ENCODE measurements at places on chromosomes 13 and 19.
A peak's percentile ranks its signal among the peaks of the same experiment; 100 is the strongest.

DNA sequence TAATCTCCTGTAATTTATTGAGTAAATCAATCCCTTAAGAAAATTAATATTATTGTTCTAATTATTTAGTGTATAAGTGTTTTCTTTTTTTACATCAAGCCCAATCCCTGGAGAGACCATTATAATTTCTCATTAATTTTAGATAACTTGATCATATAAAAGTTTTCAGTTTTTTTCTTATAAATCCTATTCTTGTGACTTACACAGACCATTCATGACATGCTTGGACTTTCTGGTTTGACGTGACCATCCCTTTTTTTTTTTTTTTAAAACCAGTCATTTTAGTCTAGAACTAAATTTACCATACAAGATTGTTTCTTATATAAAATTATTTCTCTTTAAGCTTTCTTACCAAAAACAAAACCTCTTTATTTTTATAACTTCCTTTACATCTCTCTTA lies 5.4 kb upstream of the MTRF1 start:
- no peak for DNase-seq

DNA sequence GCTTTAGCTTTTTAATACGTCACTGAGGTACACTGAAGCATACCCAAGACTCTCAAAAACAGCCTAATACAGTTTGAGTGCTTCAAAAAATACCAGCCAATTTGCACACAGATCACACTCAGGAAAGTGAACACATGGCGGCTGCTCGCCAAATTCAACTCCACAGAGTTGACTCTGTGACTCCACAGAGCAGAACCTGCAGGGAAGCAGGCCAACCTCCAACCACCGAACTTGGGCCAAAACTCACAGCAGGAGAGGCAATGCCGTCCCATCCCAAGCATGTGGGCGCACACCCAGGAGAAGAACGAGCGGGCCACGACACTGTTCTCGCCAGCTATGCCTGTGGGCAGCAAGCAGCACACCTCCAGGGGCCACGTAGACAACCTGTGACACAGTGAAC lies 21.1 kb downstream of the ELL start:
- no peak for DNase-seq

DNA sequence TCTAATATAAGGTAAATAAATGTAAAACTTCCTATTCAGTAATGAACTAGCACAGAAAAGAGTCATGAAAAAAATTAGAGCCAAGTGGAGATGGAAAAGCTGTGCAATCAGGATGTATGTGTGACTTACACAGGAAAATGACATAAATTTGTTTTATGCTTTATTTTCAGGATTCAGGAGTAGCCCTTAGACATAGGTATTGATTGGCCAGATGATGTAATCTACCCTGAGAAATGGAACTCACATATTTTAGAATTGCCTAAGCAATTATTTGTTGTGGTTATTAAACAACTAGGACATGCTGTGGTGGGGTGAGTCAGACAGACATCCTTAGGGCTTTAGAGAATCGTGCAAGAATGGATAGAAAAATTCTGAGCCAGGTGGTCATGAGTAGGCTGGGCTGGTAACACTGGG lies 110.6 kb downstream of the PCDH9 start:
- DNase-seq: no peak

DNA sequence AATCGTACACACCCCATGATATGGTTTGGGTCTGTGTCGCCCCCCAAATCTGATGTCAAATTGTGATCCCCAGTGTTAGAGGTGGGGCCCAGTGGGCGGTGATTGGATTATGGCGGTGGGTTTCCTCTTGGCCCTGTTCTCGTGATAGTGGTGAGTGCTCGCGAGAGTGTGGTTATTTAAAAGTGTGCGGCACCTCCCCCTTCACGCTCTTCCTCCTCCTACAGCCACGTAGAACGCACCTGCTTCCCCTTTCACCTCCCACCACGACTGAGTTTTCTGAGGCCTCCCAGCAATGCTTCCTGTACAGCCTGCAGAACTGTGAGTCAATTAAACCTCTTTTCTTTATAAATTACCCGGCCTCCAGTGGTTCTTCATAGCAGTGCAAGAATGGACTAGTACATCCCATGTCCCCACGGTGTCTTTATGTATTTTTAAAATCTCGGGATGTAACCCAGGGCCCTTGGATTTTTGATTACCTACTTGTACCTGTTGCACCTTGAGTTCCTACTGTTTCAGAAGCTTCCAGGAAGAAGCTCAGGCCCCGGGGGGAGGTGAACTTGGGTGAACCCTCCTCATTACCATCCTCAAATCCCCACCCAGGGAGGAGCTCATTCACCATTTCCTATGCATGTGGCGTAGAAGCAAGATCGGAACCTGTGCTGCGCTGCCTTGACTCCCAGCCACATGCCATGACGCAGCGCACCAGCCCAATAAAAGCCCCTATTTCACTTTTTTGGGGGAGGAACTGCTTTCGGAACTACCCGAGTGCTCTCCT lies 52.4 kb downstream of the TEX29 start:
- DNase-seq: no peak

GRCh38 chr13:33334831-33335230 lies 49.3 kb upstream of the STARD13 start:
- no peak for DNase-seq

DNA sequence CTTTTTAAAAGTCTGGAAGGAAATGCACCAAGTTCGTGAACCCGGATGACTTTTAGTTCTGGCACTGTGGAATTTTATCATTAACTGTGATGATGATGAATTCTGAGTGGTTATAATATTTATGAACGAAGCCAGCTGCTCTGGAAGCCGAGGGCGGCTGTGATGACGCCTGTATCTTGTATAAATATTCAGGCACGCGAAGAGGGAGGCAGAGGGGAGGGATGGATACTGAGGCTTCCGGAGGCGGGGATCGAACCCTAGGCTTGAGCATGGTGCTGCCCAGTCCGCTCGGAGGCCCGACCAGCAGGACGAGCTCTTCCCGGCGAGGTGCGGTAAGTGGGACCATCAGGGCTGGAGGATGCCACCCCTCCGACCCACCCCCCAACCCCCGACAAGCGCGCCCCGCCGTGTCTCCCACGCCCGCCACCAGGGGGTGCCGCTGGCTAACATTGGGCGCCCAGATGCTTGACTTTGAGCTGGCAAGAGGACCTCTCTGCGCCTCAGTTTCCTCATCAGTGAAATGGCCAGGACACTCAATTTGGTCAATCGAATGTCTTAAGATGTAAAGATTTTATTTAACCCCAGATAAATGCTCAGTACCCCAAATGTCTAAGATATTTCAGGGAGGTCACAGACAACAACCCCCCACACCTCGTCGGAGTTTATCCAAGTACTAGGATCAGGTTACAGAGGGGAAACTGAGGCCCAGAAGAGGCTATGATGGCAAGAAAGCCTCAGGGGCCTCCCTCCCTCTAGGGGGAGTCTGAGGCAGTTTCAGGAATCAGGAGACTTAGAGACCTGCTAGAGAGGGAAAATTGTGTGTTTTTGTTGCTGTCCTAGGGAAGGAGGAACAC lies 4.5 kb upstream of the RAB3A start:
- no peak for DNase-seq

DNA sequence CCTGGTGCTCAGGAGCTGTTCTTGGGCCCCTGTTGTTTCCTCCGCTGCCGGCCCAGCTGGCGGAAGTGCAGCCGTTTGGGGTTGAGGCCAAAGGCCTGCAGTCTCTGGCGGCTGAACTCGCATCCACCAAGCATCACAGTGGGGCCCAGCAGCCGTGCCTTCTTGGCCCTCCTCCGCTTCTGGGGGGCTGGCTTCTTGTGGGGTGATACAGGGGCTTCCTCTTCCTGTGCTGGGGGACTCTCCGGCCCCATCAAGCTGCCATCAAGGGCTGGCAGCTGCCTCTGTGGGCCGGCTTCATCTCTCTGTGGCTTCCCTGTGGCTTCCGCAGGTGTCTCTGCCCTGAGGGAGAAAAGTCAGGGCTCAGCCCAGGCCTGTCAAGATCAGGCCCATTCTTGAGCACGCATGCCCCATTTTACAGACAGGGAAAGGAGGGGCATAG lies 10.3 kb downstream of the ATG4D start:
- no peak for DNase-seq

DNA sequence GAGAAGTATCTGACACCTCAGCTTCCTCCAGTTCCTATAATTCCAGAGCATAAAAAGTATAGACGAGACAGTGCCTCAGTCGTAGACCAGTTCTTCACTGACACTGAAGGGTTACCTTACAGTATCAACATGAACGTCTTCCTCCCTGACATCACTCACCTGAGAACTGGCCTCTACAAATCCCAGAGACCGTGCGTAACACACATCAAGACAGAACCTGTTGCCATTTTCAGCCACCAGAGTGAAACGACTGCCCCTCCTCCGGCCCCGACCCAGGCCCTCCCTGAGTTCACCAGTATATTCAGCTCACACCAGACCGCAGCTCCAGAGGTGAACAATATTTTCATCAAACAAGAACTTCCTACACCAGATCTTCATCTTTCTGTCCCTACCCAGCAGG lies 3.1 kb downstream of the KLF5 start:
- DNase-seq: no peak

GRCh38 chr19:41303954-41304353 lies 6.0 kb upstream of the CCDC97 start:
- no peak for DNase-seq

DNA sequence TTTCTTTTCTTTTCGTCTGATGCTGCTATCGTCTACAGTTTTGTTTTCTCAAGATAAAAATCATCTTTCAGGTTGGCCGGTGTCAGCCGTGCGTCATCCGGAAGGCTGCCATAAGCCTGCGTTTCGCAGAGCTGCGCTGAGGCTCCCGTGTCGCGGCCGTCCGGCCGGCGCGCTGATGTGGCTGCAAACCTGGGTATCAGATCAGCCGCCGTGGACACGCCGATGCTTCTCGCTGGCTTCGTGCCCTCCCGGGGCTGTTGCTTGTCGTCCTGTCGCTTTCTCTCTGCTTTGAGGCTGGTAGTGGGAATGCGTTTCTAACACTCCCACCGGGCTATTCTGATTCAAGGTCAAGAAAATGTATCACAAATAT lies 45.9 kb upstream of the TFDP1 start:
- DNase-seq: no peak

DNA sequence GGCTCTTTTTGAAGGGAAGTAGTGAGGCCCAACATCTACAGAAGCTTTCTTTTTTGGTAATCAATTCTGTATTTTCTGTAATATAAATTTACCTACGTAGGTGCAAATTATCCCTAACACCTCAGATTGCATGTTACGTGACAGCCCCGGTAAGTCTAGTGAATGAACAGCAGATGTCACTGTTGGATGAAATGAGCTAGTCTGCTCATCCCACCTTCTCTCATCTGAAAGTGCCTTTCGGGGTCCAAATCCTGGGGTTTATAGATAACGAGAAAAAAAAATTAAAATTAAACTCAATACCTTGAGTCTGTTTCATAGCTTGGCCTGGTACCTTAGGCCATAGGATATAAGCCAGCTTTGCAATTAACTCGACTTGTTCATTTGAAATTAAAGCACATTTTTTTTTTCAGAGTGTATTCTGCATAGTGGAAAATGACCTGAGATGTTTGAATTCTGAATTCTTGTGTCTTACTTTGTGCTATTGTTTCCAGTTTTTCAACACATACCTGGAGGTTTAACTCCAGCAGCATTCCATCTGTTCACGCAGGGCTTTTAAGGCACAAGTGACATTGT lies 548.2 kb downstream of the GPC5 start:
- DNase-seq: peak; percentile 68

- DNase-seq: no peak
Measured at GRCh38 chr13:31351376-31351775, 151.6 kb downstream of the B3GLCT start.

DNA sequence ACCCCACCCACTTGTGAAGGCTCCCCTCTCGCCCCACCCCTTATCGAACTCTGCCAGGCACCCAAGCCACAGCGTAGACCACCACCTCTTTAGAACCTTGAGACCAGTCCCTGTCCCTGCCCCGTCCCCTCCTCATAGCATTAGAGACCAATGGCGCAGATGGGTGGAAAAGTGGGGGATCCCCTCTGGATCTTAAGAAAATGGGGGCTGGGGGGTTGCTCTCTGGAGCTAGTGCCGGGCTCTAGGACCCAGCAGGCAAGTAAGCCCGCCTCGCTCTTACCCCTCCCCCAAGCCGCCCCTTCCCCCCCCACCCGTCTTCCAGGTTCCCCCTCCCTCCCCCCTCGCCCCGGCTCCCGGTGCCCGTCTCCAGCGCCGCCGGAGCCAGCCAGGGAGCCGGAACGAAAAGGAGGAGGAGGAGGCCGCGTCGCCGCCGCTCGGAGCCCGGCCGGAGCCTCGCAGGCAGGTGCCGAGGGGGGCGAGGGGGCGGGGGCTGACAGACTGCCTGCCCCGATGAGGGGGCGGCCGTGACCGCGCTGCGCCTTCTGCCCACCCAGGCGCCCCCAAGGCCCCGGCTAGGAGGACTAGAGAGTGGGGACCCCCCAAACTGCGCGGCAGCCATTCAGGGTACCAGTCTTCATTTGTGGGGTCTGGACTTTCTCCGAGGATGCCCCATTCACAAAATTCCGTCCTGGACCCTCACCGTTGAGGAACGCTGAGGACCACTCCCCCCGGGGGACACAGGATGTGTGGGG lies at the start of gene SPRED3:
Gene SPRED3, plus strand, starts transcription at position 349 of the 752 bp plus-strand sequence. CDS start 1,606 bp downstream, outside the sequence.
- peak; percentile 46 for DNase-seq

All from Ammon's horn (tissue), 1 donor.